ENCODE measurements at places on chromosomes 16 and 17.

- DNase-seq = no peak
Measured at GRCh38 chr17:57724026-57724728, 20.9 kb downstream of the CCDC182 start.

DNA sequence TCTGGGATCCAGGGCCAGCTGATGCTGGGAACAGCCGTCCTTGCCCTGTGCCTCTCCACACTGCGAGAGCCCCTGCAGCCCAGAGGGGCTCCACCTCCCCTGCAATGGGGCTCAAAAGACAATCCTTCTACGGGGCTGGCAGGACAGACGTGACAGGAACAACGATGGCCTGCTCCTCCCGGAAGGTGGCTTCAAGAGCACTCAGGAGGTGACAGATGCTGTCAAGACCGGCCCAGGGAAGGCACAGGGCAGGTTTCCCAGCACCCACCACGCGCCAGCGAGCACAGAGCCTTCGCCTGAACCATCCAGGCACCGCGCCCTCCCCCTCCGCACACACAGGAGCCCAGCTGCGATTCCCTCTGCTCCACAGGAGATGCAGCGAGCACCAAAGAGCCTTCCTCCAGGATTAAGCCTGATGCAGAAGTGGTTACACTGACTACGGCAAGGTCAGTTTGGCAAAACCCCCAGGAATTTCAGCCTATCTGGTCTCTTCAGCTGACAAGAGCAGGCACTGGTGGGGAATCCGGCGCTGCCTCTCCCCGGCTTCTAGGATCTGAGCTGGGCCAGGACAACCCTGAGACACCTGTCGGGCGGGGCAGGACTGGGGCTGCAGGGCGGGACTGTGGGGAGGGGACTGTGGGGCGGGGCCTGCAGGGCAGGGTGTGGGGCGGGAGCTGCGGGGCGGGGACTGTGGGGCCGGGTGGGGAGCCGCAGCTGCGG, 103.4 kb downstream of the ZNF778 start:
- DNase-seq = no peak

GRCh38 chr16:17346621-17347569, 123.9 kb downstream of the XYLT1 start:
- peak; percentile 44 for DNase-seq

DNA sequence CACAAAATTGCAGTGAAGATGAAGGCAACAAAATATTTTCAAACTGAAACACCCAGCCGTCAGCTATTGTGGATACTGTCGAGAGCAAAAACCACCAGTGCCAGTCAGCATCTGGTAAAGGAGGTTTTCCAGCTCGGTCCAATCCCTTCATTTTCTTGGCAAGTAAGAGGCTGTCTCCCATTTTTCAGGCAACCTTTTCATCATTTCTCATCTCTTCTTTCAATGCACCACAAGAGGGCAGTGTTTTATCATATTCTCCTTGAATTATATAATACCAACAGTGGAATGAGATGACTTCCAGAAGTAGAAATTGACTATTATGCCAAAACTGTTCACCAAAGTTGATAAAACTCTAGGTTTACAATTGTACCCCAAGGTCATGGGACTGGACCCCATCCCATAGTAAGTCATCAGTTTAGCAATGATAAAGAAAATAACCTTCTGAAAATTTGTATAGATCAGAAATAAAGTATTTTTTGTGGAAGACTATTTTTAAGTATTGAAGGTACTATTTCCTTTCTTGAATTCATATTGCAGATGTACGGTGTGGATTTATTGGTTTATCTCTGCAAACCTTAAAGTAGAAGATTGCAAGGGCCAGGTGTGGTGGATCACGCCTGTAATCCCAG, 16.8 kb downstream of the NQO1 start:
- no peak for DNase-seq

DNA sequence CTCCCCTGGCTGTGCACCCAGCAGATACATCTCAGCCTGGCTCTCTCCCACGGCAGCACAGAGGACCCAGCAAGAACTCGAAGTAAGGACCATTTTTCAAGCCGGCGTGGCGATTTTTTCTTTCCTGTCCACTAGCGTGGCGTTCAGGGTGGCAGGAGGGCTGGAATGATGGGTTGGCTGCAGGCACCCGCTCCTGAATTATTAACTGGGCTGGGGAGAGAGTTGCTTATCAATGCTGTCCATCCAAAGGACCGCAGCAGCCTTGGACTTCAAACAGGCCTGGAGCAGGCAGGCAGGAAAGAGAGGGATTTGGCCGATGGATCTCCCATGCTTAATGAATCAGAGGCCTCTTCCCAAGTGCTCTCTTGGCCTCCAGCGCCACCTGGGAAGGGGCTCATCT, 7.0 kb downstream of the C16orf82 start:
- no peak for DNase-seq

DNA sequence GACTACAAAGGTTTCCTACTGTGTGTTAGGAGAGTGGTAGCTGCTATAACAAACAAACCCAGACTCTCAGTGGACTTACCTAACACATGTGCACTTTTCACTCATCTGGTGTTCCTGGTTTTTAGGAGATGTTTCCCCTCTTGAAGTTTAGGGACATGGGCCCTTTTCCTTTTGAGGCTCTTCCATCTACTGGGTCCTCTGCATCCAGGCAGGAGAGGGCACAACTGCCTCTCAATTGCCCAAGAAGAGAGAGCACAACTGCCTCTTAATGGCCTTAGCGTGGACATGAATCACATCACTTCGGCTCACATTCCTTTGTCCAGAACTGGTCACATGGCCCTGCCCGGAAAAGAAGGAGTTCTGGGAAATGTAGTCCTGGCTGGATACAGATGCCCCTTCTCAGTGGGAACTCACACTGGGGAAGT, 9.8 kb upstream of the TNRC6C start:
- no peak for DNase-seq

DNA sequence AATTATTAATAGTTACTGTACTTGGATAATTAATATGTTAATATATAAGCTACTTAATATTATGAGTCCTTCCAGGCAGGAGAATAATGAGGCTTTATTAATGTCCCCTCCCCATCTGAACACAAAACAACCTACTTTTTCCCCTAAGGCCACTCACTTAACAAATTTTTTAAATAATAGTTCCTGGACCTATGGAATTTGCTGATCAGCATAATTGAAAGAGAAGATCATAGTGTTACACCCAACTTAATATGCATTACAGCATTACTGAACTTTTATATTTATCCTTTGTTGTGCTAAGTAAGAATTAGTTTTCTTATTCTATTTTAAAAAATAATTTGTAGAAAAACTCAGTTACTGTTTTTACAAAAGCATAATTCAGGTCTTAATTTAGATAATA, 1537.7 kb upstream of the GOT2 start:
- no peak for DNase-seq

- no peak for DNase-seq
Measured at GRCh38 chr17:72466199-72466598, 345.4 kb downstream of the SOX9 start.

GRCh38 chr16:75070012-75070841, 46.4 kb downstream of the LDHD start:
- no peak for DNase-seq

- DNase-seq = no peak
Measured at GRCh38 chr16:47613251-47613650, 152.1 kb downstream of the PHKB start.

- no peak for DNase-seq
Measured at GRCh38 chr17:28211811-28212210, 107.2 kb upstream of the TMEM97 start.

DNA sequence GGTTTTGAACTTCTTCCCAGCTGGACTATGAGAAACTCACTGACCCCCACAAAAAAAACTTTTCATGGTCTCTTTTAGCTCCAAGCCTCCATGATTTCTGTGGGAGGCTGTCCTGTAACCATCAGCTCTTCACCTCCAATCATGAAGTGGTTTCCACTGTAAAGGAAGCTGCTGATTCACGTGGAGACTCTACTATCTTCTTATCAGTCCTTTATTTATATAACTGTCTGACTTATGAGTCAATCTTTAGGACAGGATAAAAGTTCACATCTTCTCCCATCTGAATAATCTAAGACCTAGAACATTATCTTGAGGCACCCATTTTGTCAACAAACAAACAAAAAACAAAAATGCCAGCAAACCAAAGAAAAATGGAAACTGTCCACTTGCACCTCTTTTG, 409.9 kb downstream of the SLC39A11 start:
- no peak for DNase-seq

- no peak for DNase-seq
Measured at GRCh38 chr17:2931876-2932275, 131.5 kb downstream of the OR1D5 start.

- no peak for DNase-seq
Measured at GRCh38 chr17:42363767-42364585, 24.3 kb downstream of the STAT3 start.

- no peak for DNase-seq
Measured at GRCh38 chr16:50696126-50696525, 2.7 kb downstream of the NOD2 start.

Data from stimulated activated CD8-positive, alpha-beta memory T cell treated with anti-CD3 and anti-CD28 coated beads, Interleukin-4, amount 100 ng/mL, for 48 hours (primary cell).